Sigmoid colon (tissue), 7 donors: ENCODE measurements at places on chromosomes 16 and 17.

- DNase-seq: no peak
Measured at GRCh38 chr16:53198933-53199332, 144.1 kb downstream of the CHD9 start.

- DNase-seq: no peak
Measured at GRCh38 chr17:66420961-66421371, 118.6 kb downstream of the PRKCA start.

- no peak for DNase-seq
Measured at GRCh38 chr16:84888450-84888849, 68.7 kb downstream of the CRISPLD2 start.

- DNase-seq: no peak
Measured at GRCh38 chr16:89507214-89507833, 879 bp upstream of the SPG7 start.

- DNase-seq: no peak
Measured at GRCh38 chr16:65421596-65421995, 299.7 kb upstream of the CDH11 start.
